ENCODE measurements at places on chromosomes 2 and 18. TPM values are rescaled to one million over a fixed set of nuclear protein-coding genes. Genes with fewer than 3 reads are reported as not detected.

CNTNAP5 gene
- total RNA-seq = not detected

IL1RL2 gene
- 2.3 TPM for total RNA-seq

METTL4 gene
- 11.1 TPM for total RNA-seq

CHN1 gene
- total RNA-seq = 59.2 TPM

FAP gene
- 143 TPM for total RNA-seq

HOXD11 gene
- not detected for total RNA-seq

IMPACT gene
- 30.1 TPM for total RNA-seq

POMC gene
- 3.8 TPM for total RNA-seq

CREG2 gene
- total RNA-seq = 0.83 TPM

G6PC2 gene
- not detected for total RNA-seq

KANSL1L gene
- 27.3 TPM for total RNA-seq

DNAH7 gene
- total RNA-seq = 0.66 TPM

SLC4A5 gene
- total RNA-seq = under 0.01 TPM

PIKFYVE gene
- total RNA-seq = 36.4 TPM

CNGA3 gene
- total RNA-seq = 0.17 TPM

TRAF3IP1 gene
- total RNA-seq = 8.0 TPM

LRRTM4 gene
- total RNA-seq = under 0.01 TPM

NT5DC4 gene
- not detected for total RNA-seq

IFT172 gene
- 40.4 TPM for total RNA-seq

CXCR2 gene
- not detected for total RNA-seq

RESP18 gene
- total RNA-seq = not detected

CCBE1 gene
- total RNA-seq = 69.4 TPM

DSC2 gene
- total RNA-seq = not detected

HOXD1 gene
- not detected for total RNA-seq

RGPD3 gene
- total RNA-seq = 0.29 TPM

DYTN gene
- not detected for total RNA-seq

ZAP70 gene
- not detected for total RNA-seq

IL36G gene
- total RNA-seq = not detected

REG3G gene
- not detected for total RNA-seq

ABCA12 gene
- total RNA-seq = under 0.01 TPM

FAM228B gene
- 6.3 TPM for total RNA-seq

ITPRIPL1 gene
- total RNA-seq = 5.8 TPM

LOXL3 gene
- total RNA-seq = 53.9 TPM

C2orf81 gene
- 1.5 TPM for total RNA-seq

CAPN14 gene
- 0.33 TPM for total RNA-seq

PRR30 gene
- not detected for total RNA-seq

RBM43 gene
- 12.2 TPM for total RNA-seq

MOCOS gene
- total RNA-seq = 5.5 TPM

CAVIN2 gene
- total RNA-seq = 21.0 TPM

LCT gene
- total RNA-seq = under 0.01 TPM

VSNL1 gene
- total RNA-seq = 0.29 TPM

ERBB4 gene
- 0.17 TPM for total RNA-seq

ALPI gene
- total RNA-seq = not detected

DAW1 gene
- total RNA-seq = 0.17 TPM

HTR2B gene
- total RNA-seq = 9.8 TPM

EHD3 gene
- total RNA-seq = 34.6 TPM

Measured in smooth muscle cell of trachea (primary cell).